Stimulated activated CD8-positive, alpha-beta memory T cell treated with anti-CD3 and anti-CD28 coated beads, Interleukin-7, amount 100 ng/mL, for 24 hours (primary cell): ENCODE measurements at places on chromosomes 6 and 20.

DNA sequence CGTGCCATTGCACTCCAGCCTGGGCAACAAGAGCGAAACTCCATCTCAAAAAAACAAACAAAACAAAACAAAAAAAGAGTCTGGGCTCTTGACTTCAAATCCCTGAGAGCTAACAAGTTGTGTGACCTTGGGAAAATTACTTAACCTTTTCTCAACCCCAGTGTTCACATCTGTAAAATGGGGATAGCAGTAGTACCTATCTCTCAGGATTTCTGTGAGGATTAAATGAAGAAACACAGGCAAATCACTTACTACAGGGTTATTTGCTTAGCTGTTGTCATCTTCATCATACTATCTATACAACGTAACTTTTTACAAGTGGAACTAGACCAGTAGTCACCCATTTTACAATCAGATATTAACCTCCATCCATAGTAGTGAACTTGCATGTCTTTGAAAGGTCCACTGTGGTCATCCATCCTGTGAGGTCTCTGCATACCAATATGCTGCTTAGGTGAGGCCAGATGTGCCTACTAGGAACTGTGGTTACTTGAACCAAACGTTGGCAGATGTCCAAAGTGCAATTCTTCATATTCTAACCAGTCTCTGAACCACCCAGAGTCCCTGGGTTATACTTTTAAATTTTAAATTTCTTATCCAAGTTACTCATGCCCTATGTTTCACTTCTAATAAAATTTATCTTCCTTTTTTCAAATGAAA lies 128.9 kb upstream of the BEND3 start:
- no peak for DNase-seq

DNA sequence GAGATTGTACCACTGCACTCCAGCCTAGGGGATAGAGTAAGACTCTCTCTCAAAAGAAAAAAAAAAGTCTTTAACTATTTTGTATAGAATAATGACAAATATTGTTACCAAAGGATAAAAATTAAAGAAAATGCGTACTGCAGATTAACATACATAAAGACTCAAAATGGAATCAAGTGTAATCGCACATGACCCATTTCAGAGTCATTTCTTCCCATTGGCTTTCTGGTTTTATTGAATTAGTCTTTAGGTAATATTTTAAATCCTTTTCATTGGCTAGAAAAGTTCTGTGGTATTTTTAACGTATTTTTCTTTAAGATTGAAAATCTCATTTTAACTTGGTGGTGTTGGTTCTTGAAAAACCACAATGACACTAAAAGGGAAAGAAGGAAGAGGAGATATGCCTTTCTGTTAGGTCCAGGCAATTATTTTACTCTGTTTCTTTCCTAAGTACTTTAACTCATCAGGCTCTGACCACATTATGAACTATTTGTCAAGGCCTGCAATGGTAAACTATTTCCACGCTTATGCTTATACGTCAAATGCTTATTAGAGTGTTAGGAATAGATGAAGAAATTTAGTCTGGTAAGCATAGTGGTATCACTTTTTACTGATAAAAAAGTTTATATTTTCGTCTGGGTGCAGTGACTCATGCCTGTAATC lies 52.3 kb downstream of the PLEKHG1 start:
- no peak for DNase-seq

DNA sequence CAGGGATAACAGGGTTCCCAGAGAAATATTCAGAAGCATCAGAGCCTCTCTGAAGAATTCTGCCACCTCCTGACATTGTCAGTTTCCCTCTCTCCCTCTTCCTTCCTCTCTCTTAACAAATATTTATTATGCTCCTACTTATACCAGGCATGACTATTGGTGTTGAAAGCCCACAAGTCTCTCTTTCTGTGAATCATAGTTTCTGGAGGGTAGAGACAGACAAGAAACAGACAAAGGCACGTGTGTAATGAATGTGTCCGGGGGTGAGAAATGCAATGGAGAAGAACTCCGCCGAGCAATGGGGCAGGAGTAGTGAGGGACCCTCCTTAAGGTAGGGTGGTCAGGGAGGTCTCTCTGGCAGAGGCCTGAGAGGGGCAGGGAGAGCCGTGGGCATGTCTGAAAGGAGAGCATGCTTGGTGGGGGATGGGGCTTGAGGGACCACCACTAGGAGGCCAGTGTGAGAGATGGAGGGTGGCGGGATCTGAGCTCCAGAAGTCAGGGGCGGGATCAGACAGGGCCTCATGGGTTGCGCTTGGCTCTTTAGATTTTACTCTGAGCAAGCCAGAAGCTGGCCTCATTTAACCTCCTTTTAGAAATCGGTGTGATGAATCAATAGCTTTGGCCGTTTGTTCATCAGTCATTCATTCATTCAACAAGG lies 57.3 kb downstream of the EYA2 start:
- DNase-seq: no peak

DNA sequence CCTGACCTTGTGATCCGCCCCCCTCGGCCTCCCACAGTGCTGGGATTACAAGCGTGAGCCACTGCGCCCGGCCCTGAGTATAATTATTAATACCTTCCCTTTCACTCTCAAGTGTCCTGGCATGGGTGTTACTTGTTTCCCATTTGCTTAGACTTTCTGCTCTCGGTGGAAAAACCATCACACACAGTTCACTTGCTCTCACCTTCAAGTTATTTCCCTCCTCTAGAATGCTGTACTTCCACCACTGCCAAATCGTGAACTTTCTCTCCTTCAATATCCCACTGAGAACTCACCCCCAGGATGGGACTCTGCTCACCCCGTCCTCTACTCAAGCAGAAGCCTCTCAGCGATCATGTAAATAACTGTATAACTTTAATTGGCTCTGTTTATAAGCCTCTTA lies 4.6 kb upstream of the HIVEP1 start:
- no peak for DNase-seq

GRCh38 chr20:20677186-20677585 lies 35.3 kb downstream of the RALGAPA2 start:
- DNase-seq: no peak

- DNase-seq: no peak
These were observed 260.1 kb upstream of the SGK1 start for GRCh38 chr6:134577998-134578397.
